ENCODE measurements at places on chromosomes 2 and 18.

DNA sequence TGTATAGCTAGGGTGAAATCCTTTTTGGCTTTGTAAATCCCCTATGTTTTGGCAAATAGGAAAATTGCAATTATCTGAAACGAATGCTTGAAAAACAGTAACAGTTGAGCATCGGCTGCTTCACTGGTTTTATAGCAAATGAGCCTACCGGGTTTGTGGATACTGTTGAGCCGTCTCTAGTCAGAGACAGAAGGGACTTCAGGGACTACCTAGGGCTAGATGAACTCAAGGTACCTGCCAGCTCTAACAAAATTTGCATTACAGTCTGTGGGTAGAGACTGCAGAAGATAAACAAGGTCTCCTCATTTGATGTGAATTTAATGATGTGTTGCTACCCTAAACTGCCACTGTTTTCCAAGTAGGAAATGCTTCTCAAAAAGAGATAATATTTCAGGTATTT is 101.1 kb downstream of the EML6 start:
- no peak for DNase-seq

DNA sequence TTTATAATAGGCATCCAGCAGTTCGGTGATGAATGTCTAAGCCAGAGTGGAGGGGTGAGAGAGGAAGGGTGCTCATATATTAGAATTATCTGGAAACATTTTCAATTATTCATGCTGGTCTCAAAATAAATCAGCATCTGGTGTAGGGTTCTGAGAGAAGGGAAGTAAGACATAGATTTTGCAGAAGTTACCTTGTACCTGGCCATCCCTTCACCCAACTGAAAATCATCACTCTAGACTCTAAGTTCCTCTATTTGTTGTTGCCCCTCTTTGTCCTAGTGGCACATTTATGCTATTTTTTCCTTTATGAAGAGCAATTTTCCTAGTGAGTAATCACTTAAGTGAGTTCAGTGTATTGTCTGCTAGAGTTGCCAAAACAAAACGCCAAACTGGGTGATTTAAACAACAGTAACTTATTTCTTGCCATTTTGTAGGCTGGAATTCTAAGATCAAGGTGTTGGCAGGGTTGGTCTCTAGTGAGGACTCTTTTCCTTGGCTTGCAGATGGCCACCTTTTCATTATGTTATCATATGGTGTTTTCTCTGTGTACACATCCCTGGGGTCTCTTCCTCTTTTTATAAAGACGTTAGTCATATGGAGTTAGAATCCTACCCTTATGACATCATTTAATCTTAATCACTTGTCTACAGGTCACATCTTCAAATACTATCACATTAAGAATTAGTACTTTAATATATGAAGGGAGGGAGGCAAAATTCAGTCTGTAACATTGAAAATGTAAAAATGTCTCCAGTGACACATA is 129.9 kb upstream of the KLHL14 start:
- no peak for DNase-seq

DNA sequence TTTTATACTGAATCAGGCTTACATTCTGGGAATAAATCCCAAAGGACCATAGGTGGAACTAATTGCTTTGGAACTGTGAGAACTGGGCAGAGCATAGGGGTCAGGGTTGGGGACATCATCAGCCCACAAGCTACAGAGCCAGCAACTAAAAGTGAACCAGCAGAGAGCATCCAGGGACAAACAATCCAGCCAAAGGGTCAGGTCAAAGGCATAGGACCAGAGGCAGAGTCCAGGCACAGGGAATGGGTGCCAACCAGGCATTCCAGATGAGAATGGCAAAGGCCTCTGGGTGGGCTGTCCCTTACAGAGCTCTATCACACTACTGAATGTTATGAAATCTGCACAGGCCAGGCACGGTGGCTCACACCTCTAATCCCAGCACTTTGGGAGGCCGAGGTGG is 12.3 kb upstream of the DNER start:
- no peak for DNase-seq

- DNase-seq: no peak
These were observed 130.9 kb upstream of the MYCN start for GRCh38 chr2:15809404-15809803.

- peak; percentile 48 for DNase-seq
These were observed 133.0 kb upstream of the SLC14A2 start for GRCh38 chr18:45482286-45482685.

DNA sequence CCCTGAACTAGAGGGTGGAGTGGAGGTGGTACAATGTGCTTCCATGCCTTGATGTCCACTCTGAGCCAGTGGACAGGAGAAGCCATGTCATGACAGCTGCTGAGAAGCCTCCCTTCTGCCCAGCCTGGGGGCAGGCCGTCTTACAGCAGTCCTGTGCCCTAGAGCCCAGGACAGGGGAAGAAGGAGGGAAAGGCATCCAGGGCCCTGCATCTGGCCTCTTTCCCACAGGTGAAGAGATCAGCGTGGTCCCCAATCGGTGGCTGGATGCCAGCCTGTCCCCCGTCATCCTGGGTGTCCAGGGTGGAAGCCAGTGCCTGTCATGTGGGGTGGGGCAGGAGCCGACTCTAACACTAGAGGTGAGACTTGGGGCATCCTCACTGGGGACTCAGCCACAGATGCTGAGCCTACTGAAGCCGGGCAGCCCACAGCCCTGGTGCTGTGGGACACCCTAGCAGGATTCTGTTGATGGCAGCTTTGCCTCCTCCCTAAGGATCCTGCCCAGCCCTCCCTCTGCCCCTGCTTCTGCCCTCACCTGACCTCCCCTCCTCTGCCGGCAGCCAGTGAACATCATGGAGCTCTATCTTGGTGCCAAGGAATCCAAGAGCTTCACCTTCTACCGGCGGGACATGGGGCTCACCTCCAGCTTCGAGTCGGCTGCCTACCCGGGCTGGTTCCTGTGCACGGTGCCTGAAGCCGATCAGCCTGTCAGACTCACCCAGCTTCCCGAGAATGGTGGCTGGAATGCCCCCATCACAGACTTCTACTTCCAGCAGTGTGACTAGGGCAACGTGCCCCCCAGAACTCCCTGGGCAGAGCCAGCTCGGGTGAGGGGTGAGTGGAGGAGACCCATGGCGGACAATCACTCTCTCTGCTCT is 3.1 kb downstream of the IL36RN start:
- DNase-seq: no peak

GRCh38 chr2:229519655-229520430 is 194.5 kb downstream of the DNER start:
- no peak for DNase-seq

DNA sequence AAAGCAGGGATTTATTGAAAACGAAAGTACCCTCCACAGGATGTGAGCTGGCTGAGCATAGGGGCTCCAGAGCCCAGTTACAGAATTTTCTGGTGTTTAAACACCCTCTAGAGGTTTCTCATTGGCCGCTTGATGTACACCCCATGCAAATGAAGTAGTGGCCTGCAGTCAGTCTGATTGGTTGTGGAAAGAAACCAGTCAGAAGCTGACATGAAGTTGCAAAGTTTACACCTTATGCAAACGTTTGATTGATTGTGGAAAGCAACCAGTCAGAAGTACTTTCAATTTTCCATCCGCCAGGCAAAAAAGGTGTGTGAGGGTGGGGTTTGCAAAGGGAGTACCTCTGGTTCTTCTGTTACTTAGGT is 62.3 kb downstream of the VWA3B start:
- peak; percentile 68 for DNase-seq

Data from fibroblast of upper back skin (primary cell).